ENCODE measurements at places on chromosomes 7 and 10. TPM values are rescaled to one million over a fixed set of nuclear protein-coding genes. Genes with fewer than 3 reads are reported as not detected.

DNA sequence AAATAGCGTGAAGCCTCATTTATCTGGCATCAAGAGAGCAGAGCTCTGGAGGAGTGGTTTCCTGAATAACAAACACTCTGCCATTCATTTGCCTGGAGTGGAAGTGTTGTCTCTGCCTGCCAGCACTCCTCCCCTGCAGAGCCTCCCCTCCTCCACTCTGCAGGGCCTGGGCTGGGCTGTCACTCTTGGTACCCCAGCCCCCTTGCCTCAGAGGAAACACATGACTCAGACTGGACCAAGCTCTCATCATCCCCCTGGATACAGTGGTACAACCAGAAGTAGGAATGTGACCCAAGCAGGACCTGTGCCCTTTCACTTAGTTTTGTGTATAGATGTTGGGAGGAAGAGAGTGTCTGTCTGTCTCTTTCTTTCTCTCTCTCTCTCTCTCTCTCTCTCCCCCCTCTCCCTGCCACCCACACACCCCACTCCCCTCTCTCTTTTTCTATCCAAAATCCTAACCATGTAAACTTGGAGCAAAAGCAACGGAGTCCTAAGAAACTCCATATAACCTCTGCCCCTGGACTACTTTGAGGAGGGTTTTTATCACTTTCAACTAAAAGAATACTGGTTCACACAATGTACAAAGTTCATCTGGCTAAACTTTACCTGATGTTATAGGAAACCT, 43.9 kb downstream of the DOCK4 start:
- peak; percentile 52 for DNase-seq

- no peak for DNase-seq
Observed at GRCh38 chr10:77007834-77008233, 629.8 kb downstream of the KCNMA1 start.

GRCh38 chr7:44767912-44768627, 19.4 kb downstream of the ZMIZ2 start:
- DNase-seq, result peak; percentile 75

DNA sequence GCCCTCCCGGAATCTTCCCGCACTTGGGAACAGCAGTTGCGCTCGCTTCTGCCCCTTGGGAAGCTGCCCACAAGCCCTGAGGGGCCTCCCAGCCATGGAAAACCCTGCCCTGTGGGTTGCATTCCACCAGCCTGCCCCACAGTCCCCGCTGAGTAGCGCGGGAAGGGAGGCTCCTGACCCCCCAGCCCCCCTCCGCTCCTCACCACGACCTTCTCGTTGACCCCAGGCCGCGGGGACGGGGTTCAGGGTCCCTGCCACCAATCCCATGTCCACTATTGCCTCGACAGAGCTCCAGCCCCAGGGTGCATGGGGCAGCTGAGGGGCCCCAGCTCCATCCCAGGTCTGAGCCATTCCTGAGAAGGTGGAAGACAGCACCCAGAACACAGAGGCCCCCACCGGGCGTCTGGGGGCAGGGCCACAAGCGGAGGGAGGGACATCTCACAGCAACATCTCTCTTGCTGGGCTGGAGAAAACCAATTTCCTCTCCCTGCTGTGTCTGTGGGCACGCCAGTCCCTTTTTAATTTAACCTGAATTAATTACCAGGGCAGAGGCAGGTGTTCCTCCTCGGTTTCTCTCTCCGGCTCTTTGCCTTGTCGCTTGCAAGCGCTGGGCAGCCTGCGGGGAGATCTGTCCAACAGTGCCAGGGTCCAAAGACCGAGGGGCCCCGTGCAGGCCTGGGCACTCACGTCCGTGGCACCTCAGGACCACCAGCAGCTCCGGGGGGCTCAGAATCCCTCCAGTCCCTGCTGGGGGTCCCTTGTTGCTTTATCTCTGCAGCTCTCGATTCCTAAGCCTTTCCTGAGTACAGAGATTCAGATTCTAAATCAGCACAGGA, 57.9 kb downstream of the FOXL3 start:
- DNase-seq, result no peak

GRCh38 chr7:32115831-32116230, 45.6 kb upstream of the PDE1C start:
- DNase-seq, result no peak

DNA sequence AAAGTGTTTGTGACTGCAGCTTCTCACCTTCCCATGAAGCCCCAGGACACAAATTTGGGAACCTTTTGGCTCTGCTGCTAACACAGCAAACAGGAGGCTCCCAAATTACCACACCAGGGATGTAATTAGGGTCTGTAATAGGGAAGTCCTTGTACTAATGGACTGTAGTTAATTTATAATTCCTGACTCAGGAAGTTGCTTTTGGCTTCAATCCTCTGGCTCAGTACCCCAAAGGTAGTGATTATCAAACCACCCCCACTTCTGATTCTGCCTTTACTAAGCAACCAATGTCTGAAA, 3.8 kb upstream of the MALSU1 start:
- DNase-seq, result no peak

DNA sequence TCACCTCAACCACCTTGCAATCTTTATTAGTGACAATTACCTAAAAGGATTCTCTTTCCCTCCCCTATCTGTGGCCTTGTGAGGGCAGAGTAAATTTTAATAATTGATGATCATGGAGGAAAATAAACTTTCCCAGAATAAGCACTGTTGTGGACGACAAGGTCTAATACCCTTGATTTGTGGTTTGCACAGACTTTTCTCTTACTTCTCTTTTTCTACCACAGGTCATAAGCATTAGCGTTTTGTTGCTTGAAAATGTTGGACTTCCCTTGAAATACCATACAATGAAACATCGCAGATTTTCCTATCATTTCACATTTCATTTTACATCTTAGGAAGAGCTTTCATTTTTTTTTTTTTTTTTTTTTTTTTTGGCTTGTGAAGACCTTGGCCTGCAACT, 188.1 kb upstream of the TMEM72 start:
- no peak for DNase-seq

DNA sequence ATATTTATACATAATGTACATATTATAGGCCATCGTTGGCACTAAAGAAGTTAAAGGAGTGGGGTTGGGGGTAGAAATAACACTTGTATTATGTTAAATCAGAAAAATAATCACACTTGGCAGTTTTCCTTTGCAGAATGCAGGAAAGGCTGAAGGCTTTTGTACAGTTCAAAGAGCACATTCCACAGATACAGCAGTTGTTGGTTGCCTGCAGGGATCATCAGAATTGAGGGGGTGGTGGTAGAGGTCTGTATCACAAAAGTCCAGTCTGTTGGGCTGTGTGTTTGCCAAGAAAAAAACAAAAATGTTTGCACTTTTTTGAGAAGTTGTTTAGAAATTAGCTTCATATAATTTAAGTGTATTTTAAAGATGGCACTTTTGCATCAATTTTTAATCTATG, 231.8 kb upstream of the FOXP2 start:
- DNase-seq, result no peak

- no peak for DNase-seq
Observed at GRCh38 chr7:64905547-64905946, 2.5 kb downstream of the ZNF273 start.

- DNase-seq, result no peak
Observed at GRCh38 chr7:90180011-90180585, 25.8 kb downstream of the STEAP1 start.

DNA sequence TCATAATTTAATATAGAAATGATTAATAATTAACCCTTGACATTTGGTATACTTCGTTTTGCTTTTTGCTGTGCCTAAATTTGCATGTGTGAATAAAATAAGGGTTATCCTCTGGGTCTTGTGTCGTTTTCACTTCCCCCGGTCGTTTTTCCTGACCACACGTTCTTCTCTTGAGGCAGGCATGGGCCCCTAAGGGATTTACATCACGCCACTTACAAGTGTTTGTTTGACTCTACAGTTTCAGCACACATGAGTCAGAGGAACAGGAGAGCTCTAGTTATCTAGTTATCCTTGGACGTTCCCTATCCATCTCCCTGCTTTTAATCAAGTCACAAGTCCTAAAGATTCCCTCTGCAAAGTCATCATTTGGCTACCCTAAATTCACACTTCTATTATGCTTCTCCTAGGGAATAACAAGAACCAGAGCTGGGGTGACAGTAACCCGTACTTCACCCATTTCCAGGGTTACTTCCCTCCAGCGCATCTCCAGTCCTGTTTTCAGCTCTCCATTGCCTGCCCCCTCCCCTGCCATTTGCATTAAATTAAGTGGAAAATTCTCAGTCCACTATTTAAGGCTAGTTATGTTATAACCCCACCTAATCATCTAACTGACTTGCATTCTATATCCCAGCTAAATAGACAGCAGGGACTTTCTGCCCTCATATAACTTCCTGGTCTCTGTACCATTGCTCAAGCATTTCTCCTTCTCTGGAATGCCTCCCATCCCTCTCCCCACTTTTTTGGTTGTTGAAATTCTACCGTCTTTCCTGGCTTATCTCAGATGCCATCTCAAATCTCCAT, 206.9 kb downstream of the PTEN start:
- DNase-seq, result no peak

GRCh38 chr7:130276796-130277762, 10.4 kb downstream of the CPA2 start:
- no peak for DNase-seq

GRCh38 chr10:31477584-31477983, 158.6 kb downstream of the ZEB1 start:
- DNase-seq, result no peak

GRCh38 chr7:81003326-81003725, 84.5 kb upstream of the SEMA3C start:
- DNase-seq, result no peak

GRCh38 chr7:66050337-66050957, 25.2 kb upstream of the ASL start:
- no peak for DNase-seq

DNA sequence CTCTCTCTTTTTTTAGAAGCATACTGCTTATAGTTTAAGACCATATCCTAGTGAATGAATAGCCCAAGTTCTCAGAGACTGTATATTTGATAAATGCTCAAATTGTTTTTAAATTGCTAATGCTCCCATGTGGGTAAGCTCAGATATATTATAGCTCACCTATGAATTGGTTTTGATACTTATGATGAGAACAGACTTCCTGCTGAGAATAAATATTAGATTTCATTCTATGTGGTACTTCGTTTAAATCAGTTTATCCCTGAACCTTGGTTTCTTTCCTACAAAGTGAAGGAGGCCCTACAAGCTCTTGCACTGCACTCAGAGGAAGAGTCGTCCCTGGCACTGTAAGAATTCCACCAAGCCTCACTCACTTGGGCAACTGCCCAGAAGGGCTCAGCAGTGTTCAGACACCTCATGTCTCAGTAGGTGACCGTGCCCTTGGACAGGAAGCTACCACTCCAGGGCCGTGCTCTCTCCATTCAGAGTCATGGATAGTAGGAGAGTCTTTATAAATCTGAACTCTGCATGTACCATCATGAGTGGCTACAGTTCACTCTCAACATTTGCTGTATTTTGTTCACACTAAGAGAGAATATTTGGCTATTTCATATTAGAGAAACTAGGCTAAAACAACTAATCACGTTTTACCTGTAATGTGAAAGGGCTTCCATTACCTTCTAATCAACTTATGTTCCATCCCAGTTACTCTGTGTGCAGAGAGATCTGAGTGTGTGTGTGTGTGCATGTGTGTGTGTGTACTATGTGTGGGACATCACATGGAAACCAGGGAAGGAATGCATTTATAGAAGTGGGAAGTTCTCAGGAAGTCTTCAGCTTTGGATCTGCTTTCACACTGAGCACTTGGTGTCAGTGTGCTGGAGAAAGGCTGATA, 93.8 kb downstream of the PTPRE start:
- DNase-seq, result no peak

DNA sequence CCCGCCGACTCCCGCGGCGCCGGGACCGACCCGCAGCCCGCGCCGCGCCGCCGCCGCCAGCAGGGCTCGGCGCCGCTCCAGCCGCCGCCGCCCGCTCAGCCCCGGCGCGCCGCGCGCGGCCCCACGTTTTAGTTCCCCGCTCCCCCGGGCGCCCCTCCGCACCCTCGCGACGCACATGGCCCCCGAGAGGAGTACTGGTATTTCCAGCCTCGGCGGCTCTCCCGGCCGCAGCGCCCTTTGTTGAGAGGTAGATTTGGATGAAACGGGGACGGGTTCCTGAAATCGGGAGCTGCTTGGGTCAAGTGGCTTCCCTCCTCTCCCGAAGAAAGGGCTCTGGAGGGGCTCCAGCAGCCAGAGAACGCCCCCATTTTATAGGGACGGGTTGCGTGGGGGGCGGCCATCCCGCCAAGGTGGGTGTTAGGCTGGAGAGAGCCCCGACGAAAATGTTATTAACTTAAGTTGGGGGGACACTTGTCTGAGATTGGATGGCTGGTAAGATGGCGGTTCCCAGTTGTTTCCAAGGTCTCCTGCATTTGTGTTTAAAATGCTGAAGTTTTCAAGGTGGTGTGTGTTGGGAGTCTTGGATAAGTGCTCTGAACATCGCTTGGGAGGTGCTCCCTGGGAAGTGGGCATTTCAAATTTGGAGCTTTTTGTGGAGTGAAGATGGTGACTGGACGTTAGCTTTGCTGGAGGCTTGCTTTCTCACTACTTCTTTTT, 1.2 kb downstream of the BMI1 start:
- peak; percentile 33 for DNase-seq

- DNase-seq, result no peak
Observed at GRCh38 chr10:114544045-114544659, 113.9 kb downstream of the ABLIM1 start.

GRCh38 chr10:110629680-110630191, 14.4 kb upstream of the RBM20 start:
- DNase-seq, result peak; percentile 54

- DNase-seq, result no peak
Observed at GRCh38 chr7:12581897-12582296, 11.4 kb downstream of the SCIN start.

GRCh38 chr10:107687701-107688100, 523.2 kb upstream of the SORCS1 start:
- DNase-seq, result no peak

Gene ASZ1
- polyA plus RNA-seq, result 1.4 TPM

Gene FAM25A
- not detected for polyA plus RNA-seq

Gene COL26A1
- polyA plus RNA-seq, result 7.7 TPM

Gene EN2
- polyA plus RNA-seq, result not detected

Gene ADARB2
- polyA plus RNA-seq, result 0.80 TPM

Gene UBE2D1
- 34.8 TPM for polyA plus RNA-seq

Gene CREB5
- 18.6 TPM for polyA plus RNA-seq

Gene BEND7
- 19.2 TPM for polyA plus RNA-seq

Gene GLCCI1
- 31.3 TPM for polyA plus RNA-seq

Gene MNX1
- polyA plus RNA-seq, result 0.76 TPM
